Left lobe of liver (tissue), 2 donors: ENCODE measurements at places on chromosomes 16 and 17.

DNA sequence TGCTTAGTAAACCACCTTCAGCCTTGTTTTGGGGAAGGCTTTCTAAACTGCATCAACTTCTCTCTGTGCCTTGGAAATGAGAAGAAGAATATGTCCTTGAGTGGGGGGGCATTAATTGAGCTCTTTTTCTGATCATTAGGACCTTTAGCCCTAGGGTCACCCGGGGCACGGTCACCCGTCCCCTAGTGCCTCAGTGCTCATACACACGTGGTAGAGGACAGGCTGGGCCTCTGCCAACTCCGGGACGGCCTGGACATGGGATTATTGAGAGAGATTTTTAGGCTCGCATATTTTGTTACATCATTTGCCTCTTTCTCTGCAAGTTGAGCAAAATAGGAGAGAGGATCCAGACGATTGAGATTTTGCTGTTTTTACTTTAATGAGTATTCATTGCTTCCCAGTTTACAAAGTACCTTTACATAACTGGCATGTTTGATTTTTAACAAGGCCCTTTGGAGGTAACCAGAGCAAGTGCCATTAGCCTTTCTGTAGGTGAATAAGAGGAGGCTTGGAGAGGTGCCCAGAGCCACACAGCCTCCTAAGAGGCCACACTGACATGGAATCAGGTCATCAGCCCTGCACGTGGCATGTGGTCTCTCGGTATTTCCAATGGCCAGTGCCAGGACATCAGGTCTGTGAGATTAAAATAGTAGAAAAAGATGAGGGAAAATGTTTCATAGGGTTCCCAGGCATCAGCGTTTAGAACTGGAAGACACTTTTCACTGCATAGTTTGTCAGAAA is 11.1 kb downstream of the PMM2 start:
- DNase-seq = peak; percentile 90

DNA sequence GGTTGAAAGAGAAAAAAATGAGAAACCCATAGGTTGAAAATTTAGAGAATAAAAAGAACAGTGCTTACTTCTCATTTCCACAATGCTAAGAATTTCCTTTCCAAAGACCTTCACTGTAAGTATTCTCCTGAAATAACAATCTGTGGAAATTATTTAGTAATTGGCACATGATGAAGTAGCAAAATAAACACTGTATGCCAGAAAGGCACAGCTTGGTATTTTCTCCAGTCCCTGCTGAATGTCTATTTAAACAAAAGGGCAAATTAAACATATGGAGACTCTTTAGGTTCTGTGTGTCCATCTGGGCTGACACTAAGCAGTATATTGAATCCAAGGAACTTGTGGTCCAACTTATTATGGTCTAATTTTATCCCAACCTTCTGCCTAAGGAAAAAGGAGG is 46.1 kb downstream of the CHCT1 start:
- no peak for DNase-seq

DNA sequence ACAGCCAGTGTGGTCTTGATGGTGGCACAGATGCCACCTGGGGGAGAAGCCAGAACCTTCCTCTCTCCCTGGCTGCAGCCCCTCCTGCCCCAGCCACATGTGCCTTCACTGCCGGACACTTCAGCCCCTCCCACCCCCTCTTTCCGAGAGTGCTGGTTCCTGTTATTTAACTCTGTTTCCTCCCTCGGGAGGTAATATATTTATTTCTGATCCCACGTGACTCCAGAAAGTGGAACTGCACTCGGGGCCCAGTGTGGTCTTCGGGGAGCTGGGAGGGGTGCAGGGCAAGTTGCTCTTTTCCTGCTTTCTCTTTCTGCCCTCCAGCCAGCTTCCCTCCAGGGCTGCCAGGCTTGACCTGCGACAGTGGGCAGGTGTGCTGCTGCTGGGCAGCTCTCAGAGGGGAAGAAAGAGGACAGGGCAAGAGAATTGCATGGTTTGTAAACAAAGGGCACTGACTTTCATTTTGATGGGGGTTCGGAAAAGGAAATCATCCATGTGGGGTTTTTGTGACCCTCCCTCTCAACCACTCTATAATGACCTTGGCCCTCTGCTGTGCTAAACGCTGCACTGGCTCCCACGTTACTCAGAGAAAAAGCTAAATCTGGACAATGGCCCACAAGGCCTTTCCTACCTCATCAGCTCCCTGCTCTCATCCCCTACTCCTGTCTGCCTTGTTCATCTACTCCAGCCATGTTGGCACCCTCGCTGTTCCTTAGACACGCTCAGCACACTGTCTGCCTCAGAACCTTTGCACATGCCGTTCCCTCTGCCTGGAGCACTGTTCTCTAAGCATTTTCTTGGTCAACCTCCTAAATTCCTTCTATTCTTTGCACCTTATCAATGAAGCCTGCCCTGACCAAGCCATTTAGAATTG is 8.2 kb upstream of the CIITA start:
- DNase-seq = no peak

DNA sequence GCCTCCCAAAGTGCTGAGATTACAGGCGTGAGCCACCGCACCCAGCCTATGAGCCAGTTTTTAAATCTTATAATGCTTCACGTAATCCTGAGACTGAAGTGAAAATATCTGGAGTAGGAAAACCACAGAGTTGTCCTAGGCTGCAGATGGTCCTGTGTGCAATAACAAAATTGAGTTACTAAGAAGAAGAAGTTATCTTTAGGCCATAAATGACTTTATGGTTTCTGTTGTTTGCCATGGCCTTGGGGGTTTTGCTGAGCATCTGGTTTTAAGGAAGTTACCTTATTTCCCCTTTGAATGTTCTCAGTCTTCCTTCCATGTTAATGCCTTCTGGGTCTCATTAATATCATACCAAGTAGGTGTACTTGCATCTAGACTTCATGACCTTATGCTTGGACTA is 16.5 kb downstream of the NMT1 start:
- no peak for DNase-seq

- DNase-seq = no peak
Measured at GRCh38 chr17:71828182-71828596, 292.6 kb upstream of the SOX9 start.

DNA sequence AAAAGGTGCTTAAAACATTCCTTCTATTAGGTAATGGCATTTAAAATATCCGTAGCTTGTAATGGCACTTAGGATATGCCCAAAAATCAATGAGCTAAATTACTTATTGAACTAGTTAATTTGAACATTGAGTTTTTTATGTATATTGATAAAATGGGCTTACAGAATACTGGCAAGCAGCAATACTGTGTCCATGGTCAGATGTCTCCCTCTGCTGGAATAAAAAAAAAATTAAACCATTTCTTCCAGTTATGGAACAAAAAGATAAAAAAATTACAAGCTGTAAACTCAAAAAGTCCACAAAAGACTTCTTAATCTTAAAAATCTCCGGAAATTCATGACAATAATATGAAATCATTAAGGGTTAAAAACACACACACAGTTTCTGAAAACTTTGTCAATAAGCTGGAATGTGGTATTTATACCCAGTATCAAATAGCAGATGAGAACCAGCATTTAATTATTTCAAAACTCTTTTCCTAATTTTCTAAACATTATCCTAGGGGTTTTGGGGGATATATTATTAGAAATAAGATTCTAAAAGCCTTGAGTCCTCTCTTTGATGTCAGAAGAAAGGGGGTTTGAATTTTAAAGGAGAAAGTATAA is 21.5 kb upstream of the PSMD7 start:
- no peak for DNase-seq

DNA sequence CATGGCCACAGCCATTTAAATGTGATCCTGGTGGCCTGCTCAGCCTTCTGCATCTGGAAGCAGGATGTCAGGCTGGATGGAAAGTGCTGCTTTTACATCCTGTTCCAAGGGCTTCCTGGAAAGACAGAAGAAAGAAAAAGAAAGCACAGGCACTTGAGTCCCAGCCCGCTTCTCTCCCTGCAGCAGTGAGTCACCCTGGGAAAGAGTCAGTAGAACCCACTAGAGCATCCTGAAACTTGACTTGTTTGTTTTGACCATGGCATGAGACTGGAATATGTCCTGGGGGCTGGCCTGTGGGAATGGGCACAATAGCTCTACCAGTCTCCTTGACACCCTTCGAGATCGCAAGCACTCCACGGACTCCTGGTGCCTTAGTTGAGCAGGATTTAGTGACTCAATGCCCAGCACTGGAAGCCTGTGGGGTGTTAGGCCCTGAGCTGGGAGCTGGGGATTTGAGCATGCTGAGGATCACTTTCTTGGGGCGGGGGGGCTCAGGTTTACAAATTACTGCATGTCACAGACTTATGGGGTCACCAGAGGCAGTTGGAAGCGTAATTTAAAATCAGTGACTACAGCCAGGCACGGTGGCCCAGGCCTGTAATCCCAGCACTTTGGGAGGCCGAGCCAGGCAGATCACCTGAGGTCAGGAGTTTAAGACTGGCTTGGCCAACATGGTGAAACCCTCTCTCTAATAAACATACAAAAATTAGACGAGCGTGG is 22.1 kb upstream of the GNA13 start:
- DNase-seq = no peak

DNA sequence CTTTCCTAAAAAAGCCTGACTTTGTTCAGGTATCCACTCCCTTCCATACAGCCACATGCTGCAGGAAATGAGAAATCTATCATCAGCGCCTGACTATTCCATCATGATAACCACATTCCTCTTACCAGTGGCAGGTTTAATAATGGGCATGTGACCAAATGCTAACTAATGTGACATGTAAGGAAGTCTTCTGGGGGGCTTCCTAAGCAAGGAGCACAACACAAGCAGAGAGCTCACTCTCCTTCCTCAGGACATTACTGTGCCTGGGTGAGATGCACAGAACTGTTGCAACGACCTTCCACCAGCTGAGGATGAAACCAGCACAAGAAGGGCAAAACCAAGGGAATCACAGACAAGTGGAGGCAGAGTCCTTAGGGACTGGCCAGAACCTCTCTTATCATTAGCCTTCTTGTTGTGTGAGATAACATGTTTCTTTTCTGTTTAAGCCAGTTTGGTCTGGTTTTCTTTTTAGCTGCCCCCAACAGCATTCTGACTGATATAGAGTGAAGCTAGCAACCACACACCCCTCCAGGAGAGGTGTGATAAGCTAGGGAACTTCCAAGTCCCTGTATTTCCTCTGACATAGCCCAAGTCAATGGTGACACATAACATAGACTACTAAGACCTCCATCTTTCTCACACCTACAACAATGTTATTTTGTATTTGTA is 16.9 kb downstream of the MYO1D start:
- DNase-seq = no peak

DNA sequence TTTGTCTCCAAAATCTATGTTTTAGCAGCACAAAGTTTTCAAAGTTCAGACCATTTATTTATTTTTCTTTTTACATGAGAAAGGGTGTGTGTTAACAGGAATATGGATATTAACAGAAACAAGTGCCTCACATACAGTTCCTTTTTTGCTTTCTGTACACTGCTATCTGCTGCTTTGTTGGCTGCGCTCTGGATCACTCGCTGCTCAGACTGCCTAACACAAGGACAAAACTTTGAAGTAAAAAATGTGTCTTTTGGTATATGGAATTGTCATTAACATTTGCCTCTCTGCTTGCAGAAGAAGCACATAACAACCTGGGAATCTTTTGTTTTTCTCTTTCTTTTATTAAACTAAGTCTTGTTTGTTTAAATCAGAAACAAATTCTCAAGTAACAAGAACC is 262.8 kb downstream of the ZFHX3 start:
- no peak for DNase-seq

DNA sequence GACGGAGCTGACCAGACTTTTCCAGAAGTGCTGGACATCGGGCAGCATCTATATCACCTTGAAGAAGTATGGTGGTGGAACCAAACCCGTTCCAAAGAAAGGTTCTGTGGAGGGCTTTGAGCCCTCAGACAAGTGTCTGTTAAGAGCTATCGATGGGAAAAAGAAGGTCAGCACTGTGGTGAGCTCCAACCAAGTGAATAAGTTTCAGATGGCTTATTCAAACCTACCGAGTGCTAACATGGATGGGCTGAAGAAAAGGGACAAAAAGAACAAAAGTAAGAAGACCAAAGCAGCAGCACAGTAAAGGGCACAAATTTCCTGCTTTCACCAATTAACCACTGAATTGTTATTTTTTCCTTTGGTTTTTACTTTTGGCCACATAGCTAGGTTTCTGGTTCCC is 6.9 kb downstream of the KAT7 start:
- no peak for DNase-seq
